ENCODE measurements at places on chromosomes 11 and 22.
A peak's percentile ranks its signal among the peaks of the same experiment; 100 is the strongest.

DNA sequence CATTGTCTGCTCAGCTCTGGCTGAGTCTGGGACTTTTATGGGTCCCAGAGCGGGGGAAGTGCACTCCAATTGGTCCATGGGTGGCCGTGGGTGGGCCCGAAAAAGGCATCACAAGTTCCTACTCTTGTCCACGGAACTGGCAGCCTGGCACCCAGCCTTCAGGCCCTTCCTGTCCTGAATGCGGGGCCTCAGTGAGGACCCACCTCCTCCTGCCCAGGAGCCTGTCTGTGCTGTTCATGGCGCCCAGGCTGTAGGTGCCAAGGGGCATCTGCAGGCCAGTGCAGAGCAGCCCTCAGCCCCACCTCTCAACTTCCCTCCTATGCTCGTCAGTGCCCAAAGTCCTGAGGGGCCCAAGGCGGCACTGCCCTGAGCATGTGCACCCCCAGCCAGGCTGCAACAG lies 411.7 kb upstream of the KIRREL3 start:
- no peak for DNase-seq

GRCh38 chr22:44326491-44326885 lies 13.7 kb upstream of the SHISAL1 start:
- no peak for DNase-seq

DNA sequence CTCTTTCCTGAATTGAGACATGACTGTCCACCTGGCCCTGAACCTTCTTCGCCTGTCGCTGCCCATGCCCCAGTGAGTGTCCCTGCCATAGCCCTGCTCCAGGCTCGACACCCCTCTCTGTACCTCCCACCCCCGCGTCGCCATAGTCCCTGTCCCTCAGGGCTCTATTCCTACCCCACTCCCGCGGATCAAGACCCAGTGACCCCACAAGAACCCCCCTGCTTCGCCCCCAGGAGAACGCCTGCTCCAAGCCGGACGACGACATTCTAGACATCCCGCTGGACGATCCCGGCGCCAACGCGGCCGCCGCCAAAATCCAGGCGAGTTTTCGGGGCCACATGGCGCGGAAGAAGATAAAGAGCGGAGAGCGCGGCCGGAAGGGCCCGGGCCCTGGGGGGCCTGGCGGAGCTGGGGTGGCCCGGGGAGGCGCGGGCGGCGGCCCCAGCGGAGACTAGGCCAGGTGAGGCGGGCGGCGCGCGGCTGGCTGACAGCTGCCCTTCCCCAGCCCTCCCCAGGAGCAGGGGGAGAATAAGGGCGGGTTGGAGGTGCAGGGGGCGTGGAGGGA lies 5.6 kb downstream of the NRGN start:
- DNase-seq, result no peak

DNA sequence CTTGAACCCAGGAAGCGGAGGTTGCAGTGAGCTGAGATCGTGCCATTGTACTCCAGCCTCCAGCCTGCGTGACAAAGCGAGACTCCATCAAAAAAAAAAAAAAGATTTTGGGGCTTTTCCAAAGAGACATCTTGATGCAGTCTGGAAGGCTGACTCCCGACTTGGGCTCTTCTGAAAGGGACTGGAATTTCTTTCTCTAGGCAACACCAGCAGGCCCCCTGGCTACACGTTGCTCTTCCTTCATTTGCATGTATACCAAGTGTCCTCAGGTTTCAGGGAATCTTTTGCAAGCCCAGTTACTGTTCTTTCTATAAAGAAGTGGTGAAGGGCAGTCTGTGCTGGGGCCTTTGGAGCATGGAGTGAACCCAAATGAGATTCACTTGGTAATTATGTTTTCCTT lies 211.0 kb downstream of the GRIK4 start:
- DNase-seq, result no peak

GRCh38 chr22:39808081-39808480 lies 85.5 kb downstream of the ENTHD1 start:
- DNase-seq, result no peak

DNA sequence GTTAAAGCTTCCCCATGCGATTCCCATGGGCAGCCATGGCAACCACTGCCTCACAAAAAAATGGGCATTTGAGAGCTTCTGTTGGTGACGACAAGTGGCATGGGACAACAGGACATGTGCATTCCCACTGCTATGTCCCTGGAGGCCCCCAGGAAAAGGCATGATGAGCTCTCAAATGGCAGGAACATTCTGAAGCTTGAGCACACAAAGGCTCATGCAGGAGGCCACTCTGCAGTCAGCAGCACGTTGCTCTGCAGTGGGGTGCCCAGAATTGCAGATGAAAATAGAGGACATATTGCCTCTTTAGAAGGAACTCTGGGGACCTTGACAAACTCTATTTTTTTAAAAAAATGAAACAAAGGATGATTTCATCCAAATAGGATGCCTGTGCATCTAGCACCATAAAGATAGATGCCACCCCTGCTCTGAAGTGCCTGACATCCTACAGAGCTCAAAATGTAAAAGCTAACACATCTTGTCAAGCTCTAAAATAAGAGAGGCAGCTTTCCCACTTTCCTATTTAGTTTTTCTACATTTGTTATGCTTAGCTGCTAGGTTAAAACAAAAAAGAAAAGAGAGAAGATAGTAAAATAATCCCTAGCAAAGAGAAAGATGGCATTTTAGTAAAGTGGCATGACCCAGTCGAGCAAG lies 277.6 kb upstream of the ZC3H12C start:
- no peak for DNase-seq

DNA sequence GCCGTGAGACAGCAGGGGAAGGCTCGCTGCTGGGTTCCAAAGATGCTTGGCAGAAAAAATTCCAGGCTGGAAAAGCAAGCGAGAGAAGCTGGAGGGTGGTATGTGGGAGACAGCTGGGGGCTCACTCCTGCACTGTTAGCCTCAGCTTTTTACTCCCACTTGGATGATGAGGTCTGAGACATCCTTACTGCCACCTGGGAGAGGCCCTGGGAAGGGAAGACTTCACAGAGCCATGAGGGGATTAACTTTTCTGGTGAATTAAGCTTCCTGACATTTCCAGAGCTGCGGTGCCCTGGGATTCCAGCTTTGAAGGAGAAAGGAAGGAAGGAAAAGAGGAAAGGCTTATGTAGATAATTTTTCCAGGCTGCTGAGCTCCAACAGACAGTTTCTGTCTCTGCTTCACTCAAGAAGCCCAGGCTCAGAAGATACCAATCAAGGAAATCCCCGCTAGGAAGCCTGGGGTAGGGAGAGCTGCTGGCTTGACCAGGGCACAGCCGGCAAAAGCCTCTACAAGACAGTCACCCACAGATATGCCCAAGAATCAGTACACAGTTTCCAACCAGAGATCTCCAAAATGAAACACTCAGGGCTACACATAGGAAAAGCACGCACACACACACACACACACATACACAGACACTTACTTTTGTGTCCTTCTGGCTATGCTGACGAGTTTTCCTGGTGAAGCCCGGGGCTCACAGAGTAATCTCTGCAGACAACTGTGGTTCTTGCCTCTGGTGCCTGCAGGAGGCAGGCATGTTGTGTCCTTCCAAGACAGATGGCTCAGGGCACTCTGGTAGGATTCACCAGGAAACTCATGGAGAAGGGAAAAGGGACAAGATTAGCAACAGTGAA lies 907 bp downstream of the MCHR1 start:
- no peak for DNase-seq

GRCh38 chr11:119094816-119095065 lies 6.9 kb downstream of the DPAGT1 start:
- DNase-seq, result peak; percentile 35

GRCh38 chr11:13343931-13344717 lies 66.5 kb downstream of the BMAL1 start:
- DNase-seq, result peak; percentile 55

- DNase-seq, result no peak
Measured at GRCh38 chr22:33726294-33726734, 194.0 kb downstream of the LARGE1 start.

DNA sequence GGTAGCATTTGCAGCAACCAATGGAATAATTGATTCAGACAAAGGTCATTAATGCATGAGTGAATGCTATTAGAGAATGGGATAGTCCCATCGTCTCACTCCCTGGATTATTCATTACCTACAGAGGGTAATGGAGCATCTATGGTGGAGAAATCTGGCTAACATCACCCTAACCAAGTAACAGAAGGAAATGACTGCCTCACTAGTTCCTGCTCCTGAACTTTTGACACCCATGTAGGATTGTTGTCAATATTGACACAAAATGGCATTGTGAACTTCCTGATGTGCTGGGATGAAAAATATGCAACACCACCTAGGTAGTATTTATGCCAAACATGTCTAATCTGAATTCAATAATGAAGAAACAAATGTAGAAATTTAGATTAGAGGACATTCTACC lies 44.0 kb upstream of the KIRREL3 start:
- no peak for DNase-seq

- DNase-seq, result no peak
Measured at GRCh38 chr22:44529827-44530523, 31.9 kb upstream of the RTL6 start.

GRCh38 chr11:43245466-43245865 lies 66.3 kb upstream of the API5 start:
- no peak for DNase-seq

- no peak for DNase-seq
Measured at GRCh38 chr11:31825838-31826484, 14.8 kb upstream of the PAX6 start.

- no peak for DNase-seq
Measured at GRCh38 chr11:108790501-108791299, 125.8 kb downstream of the DDX10 start.

DNA sequence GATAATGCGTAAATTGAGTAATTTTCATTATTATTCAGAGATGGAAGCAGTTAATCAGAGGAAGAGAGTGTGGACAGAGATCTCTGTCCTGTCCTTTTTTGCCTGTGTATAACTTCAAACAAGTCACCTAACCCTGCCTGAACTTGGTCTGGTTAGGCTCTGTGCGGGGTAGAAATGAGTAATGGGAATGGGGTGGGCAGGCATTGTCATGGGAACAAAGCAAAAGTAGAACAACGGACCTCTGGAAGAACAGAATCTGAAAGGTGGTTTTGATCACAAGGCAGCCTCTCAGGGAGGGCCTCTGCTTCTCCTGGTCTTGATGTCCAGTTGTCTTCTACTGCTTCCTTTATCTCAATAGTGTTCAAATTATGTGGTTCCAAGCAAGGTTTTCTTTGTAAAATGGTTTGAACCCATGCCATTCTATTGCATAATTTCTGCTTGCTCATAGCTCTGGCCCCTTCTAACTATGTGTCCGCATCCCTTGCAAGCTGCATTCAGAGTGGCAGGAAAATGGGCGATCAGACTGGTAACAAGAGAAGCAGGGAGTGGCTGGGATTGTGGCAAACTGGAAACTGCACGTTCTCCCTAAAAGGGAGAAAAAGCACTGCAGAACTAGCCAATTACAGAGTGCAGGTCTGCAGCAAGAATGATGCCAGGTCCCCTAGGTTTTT lies 76.1 kb downstream of the PRR5L start:
- DNase-seq, result no peak

- no peak for DNase-seq
Measured at GRCh38 chr11:15334766-15335165, 220.0 kb downstream of the INSC start.

GRCh38 chr11:47407746-47408590 lies at the start of gene SLC39A13:
Gene SLC39A13, plus strand, starts transcription at chr11:47408590. Its CDS starts 1,505 bp downstream, at chr11:47410095.
- peak; percentile 80 for DNase-seq

All from non-pigmented ciliary epithelial cell (primary cell).